Cortex of kidney (tissue), 1 donor: ENCODE measurements at places on chromosomes 6 and 20.

DNA sequence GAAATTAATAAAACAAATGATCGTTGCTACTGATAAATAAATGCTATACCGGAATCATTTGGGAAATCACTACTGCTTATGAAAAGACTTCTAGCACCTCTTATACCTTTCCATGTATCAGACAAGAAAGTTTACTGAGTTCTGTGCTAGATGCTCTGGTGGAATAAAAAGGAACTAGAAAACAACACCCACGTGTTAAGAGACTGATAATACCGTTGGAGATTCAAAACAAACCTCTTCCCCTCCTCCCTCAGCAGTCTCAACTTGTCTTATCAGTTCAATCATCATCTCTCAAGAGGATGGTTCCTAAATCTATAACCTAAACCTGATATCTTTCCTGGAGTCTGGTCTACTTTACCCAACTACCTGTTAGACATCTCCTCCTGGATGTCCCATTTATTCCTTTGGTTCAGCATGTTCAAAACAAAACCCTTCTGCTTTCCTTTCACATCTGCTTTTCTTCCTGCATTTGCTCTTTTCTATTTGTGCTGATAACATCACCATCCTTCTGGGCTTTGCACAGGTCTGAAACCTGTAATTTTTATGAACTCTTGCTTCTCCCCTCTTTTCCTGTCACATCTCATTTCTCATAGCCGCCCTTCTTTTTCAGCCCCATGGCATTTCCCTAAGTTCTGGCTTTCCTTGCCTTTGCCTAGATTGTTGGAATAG lies 122.2 kb downstream of the COL19A1 start:
- no peak for DNase-seq

DNA sequence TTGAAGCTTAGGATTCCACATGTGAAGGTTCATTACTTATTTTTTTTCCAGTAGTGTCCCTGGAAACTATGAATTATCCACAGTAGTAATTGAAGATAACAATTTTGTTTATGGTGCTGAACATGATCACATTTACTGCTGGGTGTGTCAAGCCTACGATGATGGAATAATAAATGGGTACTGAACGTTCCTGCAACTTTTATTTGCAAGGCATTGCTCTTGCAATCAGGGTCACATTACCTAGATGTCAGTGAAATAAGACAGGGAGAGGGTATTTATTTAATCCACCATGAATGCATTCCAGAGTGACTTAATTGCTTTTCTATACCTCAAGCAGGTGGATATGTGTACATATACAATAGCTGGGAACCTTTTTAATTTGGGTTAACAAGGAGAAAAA lies 27.0 kb upstream of the MLIP start:
- no peak for DNase-seq

DNA sequence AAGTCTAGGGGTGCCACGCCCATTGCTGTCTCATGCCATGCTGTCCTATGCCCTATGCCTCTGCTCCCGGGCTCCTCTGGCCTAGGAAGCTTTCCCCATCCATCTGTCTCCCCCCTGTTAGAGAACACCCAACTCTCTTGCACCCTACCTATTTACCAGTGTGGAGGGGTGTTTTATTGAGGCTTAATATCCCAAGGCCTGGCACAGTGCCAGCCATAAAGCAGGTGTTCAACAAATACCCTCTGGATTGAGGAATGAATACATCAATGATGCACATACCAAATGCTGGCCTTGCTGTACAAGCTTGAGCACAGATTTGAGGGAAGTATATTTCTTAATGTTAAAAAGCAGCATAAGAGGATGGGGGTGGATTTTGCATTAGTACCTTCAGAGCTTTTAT lies 38.3 kb downstream of the METTL24 start:
- DNase-seq: no peak

- no peak for DNase-seq
These were observed 381.9 kb upstream of the ARID1B start for GRCh38 chr6:156395276-156395675.

- DNase-seq: no peak
These were observed 2.8 kb upstream of the CEP43 start for GRCh38 chr6:166996406-166996805.
